ENCODE measurements at places on chromosomes 11 and 22.

DNA sequence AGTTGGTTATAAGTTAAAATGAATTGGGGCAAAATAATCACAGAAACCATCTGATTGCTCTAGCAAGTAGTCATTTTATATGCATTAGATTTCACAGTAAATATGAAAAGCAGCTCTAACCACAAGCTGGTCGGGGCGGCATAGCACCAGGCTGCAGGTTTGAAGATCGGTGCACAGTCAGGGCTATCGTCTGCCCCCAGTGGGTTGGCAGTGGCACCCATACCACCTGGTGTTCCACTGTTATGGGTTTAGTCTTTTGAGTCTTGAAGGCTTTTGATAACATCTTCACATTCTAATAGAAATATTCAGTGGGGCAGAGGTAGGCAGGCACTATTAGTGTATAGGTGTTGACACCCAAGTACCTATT, 62.1 kb downstream of the GRK3 start:
- no peak for DNase-seq

DNA sequence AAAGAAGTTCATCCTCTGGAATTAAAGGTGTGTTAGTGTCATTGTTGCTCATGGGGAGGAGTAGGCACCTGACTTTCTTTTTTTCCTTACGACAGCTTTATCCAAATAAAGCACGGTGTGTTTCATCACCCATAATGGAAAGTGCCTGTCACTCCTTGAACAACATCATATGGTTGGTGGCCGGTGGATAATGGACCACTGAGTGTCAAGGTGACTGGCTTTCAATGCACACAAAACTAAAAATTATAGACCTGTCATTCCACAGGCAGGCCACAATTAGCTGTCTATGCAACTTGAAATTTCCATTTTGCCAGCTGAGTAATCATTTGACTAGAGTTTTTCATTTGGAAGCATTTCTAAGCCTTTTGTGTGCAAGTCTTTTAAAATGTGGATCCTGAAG, 45.0 kb upstream of the MPPED2 start:
- DNase-seq: no peak

DNA sequence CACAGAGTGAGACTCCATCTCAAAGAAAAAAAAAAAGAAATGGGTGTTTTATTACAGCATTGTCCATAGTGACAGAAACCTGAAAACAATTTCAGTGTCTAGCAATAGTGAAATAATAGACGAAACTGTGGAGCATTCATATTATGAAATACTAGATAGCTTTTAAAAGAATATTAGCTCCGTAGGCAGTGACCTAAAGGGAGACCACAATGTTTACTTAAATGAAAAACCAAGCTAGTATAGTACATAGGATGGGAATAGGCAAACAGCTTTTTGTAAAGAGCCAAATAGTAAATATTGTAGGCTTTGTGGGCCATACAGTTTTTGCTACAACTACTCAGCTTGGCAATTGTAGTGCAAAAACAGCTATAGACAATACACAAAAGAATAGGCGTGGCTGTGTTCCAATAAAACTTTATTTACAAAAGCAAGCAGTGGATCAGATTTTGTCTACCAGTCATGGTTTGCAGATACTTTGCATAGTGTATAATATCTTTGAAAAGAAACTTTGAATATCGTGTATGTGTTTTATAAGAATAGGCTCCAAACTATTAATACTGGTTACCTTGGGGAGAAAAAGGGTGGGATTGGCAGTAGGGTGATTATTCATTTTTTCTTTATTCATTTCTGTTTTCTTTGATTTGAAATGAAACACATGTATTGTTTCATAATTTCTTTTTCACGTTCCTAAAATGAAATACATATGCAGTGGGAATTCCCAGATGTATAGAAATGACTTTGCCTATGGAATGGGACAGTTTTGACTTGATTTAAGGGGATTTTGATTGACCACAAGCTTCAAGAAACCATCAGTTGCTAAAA, 50.7 kb downstream of the PRR5L start:
- no peak for DNase-seq

- peak; percentile 62 for DNase-seq
Measured at GRCh38 chr11:32435152-32435480, 223 bp downstream of the WT1 start.

- no peak for DNase-seq
Measured at GRCh38 chr11:75591966-75592365, 29.9 kb downstream of the SERPINH1 start.

- no peak for DNase-seq
Measured at GRCh38 chr11:3074912-3075589, 17.8 kb upstream of the CARS1 start.

GRCh38 chr11:120632579-120632978, 121.0 kb downstream of the GRIK4 start:
- DNase-seq: no peak

- no peak for DNase-seq
Measured at GRCh38 chr11:14423633-14424032, 64.7 kb upstream of the RRAS2 start.

GRCh38 chr11:19651653-19652052, 61.0 kb upstream of the NAV2 start:
- no peak for DNase-seq

DNA sequence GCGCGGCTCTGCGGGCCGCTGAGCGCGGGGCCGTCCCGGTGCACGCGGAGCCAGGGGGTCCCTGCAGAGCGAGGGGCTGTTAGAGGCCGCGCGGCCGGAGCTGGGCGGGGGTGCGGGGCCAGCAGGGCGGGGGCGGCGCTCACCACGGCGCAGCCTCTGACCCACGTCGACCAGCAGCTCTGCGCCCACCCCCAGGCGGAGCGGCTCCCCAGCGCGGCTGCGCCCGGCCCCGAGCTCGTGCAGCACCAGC, 385 bp upstream of the SCO2 start:
- DNase-seq: no peak

GRCh38 chr11:66933531-66933930, 24.7 kb downstream of the PC start:
- DNase-seq: peak; percentile 26

GRCh38 chr22:20965104-20965887, 1.8 kb upstream of the AIFM3 start:
- DNase-seq: no peak

All from urothelium cell line (cell line).